NK-92 treated with Interleukin-12 subunit alpha and Interleukin-12 subunit beta, amount 100 ng/mL, for 24 hours (cell line): ENCODE measurements at places on chromosomes 1 and 21.

DNA sequence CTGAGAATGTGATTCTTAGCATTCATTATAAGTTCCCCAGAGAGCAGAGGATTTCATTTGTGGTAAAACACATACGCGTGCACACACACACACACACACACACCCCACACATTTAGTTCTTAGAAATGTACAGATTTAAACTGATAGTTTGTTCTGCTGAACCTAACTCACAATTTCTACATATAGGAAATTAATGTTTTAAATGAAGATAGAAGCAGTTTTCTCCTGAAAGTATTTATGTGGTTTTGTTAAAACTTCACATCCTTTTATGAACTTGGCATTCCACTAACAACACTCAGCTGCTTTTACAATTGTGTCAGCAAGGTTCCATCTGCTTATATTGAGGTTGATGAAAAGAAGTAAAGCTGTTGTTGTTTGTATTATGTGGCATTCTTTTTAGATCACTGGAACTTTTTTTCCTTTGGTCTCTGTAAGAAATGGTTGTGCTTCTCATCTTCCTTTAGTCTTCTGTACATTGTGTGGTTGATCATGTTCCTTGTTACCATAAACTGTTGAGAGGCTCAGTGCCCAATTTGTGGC is 41.6 kb downstream of the AK4 start:
- no peak for DNase-seq

GRCh38 chr1:192696082-192696481 is 60.1 kb downstream of the RGS13 start:
- DNase-seq, result no peak

DNA sequence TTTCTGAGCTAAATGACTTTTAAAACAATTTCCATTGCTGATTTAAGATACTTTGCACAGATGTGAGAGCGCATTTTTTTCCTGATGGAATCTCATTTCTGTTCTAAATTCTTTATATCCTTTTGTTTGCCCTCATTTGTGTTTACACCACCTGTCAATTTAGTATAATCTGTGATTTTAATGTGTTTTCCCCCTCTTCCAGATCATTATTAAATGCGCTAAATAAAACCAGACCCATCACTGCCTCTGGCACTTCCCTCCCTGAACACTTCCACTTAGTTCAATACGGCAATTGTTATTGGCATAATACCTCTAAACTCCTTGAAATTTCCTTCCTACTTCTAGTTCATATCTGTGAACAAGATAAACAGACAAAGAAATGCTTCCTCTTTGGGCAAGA is 186.9 kb upstream of the ADGRL2 start:
- DNase-seq, result no peak

DNA sequence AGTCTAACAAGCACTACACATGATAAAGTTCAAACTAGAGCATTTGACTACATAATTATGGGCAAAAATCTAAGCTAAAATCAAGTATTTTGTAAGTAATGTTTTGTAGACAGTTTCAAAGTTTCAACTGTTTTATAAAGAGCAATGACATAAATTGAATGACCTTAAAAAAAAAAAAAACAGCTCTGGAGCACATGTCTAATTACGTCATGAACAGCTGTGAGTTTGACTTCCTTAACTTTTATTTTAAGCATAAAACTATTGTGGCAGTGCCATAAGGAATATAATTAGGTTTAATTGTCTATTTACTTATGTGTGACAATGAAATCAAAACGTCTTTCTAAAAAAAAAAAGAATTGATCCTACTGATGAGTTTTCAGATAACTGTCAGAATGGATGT is 272.5 kb upstream of the LRRC7 start:
- no peak for DNase-seq

- DNase-seq, result no peak
These were observed 40.6 kb downstream of the PTP4A2 start for GRCh38 chr1:31897526-31898100.

GRCh38 chr1:69567652-69568420 is at the start of gene LRRC7:
TSS of gene LRRC7 (plus strand) at chr1:69567922. CDS start at chr1:69568640, 718 bp downstream.
- DNase-seq, result no peak

DNA sequence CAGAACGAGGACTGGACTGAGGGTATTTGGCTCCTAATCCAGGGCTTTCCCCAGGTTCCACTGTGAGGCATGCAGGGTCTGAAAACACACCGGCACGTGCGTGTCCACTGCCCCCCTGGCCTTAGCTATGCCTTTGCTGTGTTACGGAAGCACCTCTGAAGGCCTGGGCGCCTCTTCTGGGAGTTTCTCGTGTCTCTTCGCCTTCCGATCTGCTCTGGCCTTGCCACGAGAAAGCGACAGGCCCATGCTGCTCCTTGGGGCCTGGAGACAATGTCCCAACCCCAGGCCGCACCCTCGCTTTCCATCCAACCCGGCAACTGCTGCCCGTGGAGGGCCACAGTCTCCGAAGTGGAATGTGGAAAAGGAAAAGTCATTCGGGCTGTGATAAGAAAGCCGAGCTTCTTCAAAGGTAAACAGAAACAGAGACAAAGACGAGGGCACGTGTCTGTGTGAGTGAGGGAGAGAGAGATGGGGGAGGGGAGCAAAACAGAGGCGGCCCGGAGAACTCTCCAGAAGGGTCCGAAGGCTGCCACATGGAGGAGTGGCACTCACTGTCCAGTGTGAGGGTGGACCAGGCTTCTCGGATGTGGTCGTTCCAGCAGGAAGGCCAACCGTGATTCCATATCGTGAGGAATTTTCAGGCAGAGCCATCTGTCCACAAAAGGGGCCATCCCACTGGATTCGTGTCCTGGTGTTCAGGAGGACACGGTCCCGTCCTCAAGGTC is 3.4 kb upstream of the UMODL1 start:
- DNase-seq, result no peak

DNA sequence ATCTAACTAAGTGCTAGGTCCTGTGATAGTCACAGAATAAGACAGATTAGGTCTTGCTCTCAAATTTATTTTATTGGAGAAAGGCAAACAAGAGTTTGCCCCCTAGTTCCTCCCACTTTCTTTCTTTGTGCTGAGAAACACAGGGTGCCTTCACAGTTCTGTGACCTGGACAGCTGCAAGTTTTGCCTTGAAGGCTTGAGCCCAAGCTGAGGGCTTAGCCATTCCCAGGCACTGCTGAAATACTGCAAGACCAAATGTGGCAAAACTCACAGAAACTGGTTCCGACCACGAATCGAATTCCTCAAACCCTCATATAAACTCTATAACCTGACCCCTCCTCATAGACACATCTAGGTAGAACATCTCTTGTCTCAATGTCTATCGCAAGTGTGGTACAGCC is 227.9 kb downstream of the RERE start:
- no peak for DNase-seq

GRCh38 chr1:177794376-177794991 is 175.4 kb downstream of the SEC16B start:
- DNase-seq, result no peak

GRCh38 chr1:157485793-157486192 is 66.5 kb downstream of the FCRL5 start:
- peak; percentile 9 for DNase-seq

DNA sequence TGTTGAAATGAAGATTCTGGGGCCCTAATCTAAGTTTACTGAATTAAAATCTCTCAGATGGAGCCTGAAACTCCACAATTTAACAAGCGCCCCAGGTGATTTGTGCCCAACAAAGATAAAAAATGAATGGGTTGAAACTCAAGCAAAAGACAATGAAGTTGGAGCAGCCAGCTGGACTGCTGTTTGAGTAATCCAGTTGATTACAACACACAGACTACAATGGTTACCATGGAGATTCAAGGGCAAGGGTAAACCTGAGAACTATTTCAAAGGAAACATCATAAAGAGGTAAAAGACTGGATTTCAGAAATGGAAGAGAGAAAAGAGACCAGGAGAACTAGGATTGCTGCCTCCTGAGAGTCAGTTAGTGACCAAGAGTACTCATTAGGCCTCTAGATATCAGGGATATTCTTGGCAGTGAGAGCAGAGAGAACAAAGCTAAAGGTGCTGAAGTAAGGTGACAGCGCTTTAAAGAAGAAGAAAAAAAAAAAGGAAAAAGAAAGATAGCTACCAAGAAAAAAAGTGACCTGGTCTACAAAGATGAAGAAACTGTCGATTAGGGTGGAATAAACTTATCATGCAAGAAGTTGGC is 44.5 kb downstream of the LRRC53 start:
- no peak for DNase-seq

DNA sequence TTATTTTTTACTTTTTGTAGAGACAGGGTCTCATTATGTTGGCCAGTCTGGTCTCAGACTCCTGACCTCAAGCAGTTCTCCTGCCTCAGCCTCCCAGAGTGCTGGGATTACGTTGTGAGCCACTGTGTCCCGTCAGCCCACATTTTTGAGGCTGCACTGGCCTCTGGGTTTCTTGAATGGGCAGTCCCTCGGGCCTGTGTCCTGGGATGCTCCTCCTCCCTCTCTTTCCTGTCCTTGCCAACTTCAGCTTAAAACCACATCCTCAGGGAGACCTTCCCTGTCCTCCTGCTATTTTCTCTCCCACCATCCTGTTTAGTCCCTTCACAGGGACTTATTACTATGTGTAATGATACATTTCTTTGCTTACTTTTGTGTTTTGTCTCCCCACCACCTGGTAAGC is 31.4 kb upstream of the LYST start:
- no peak for DNase-seq

GRCh38 chr1:22751124-22751531 is 40.5 kb downstream of the EPHB2 start:
- DNase-seq, result no peak

GRCh38 chr1:228811712-228812305 is 76.5 kb downstream of the RHOU start:
- no peak for DNase-seq
